Islet precursor cell (in vitro differentiated cells): ENCODE measurements at places on chromosomes 6 and 20.

DNA sequence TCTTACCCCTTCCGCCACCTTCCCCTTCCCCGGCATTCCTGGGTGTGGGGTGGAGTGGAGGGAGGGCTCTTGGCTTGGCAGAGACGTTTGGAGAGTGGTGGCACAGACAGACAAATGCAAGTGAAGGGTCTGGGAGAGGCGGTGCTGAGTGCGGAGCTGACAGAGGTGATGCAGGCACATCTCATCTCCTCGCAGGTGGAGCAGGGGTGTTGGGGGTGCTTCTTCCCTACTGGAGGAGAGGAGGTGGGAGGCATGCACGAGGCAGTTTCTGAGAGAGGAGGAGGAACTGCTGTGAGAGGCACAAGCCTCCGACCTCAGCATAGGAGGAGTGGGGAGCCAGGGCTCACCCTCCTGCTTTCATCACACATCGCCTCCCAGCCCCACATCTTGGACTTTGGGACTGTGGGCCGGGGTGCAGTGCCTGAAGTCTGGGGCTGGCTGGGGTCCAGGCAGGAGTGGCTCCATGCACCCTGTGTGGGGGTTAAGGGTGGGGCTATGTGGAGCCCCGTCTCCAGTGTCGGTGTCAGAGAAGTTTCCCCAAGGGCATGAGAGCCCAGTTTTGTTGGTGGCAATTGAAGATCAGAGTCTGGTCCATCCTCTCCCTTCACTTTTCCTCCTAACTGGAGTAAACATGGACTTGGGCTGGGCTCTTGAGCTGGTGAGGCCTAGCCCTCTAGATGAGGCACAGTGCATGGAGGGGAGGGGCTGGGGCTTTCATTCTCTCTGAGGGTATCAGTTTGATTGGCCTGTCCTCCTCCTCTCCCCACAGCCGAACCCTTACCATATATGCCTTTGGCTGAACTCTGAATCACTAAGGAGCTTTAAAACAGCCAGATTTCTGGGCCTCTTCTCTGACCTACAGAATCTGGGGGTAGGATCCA, 20.2 kb upstream of the SLC22A7 start:
- no peak for DNase-seq

DNA sequence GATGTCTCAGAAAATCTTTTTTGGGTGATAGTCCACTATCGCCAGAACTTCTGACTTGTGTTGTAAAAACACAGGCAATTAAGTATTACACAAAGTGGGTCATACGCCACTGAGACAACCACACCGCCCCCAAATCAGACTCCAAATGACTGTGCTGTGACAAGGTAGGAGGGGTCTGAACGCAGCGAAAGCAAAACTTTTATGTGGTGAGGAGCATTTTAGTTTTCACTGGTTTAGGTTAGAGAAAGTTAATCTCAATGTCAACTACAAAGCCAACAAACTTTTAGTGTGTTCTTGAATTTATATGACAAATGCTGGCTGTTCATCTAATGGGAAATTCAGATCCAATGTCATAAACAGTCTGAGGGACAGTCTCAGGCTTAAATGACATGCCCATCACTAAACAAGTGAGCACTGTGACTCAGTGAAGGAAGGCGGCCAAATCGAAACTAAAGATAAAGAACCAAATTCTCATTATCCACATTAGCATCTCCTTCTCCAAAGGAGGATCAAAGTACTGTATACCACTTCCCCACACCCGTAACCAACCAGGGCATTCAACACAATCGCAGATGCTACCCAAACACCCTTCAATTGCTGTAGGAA, 186.7 kb downstream of the GJA10 start:
- DNase-seq, result no peak

GRCh38 chr6:34606477-34607265, 50.5 kb upstream of the SPDEF start:
- DNase-seq, result no peak

- no peak for DNase-seq
Observed at GRCh38 chr6:148836751-148837150, 89.9 kb downstream of the UST start.

GRCh38 chr6:10355115-10355702, 59.7 kb downstream of the TFAP2A start:
- DNase-seq, result peak; percentile 43

DNA sequence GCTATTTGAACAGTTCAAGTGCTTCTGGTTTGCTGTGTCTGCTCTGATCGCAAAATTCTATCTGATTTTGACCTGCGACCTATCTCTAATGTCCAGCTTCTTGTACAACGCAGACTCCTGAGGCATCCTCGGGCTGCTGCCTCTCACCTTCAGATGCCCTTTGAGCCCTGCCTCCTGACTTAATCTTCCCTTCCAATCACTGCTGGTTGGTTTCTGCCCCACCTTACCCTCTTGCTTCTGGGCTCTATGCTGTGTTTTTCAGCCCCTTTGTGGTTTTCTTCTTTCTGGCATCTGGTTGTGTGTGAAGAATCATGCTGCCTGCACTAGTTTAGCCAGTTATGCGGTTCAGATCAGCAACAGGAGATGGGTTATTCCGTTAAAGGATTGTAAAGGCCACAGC, 131.2 kb upstream of the THEMIS start:
- DNase-seq, result no peak

GRCh38 chr20:37090407-37090806, 5.4 kb downstream of the RBL1 start:
- no peak for DNase-seq

GRCh38 chr6:74197310-74197709, 501.3 kb downstream of the CD109 start:
- DNase-seq, result no peak

- DNase-seq, result no peak
Observed at GRCh38 chr6:30544666-30545272, 11.5 kb downstream of the GNL1 start.

GRCh38 chr6:125839471-125839870, 48.7 kb downstream of the NCOA7 start:
- peak; percentile 54 for DNase-seq

DNA sequence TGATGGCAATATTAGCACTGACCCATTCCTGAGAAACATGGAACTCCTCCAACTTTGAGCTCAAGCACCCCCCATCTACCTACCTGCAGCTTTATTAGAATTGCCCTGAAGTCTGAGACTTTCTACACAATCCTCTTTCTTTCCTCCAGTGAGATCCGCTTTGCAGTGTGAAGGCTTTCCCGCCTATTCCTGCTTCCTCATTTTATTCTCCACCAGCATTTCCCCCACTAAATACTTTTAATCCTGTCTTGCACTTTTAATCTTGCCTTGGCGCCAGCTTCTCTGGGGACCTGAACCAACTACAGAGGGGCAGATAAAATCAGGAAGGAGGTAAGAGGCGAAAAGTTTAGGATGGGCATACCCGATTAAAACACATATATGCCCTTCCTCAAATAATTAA, 178.1 kb upstream of the PRDM1 start:
- DNase-seq, result no peak

DNA sequence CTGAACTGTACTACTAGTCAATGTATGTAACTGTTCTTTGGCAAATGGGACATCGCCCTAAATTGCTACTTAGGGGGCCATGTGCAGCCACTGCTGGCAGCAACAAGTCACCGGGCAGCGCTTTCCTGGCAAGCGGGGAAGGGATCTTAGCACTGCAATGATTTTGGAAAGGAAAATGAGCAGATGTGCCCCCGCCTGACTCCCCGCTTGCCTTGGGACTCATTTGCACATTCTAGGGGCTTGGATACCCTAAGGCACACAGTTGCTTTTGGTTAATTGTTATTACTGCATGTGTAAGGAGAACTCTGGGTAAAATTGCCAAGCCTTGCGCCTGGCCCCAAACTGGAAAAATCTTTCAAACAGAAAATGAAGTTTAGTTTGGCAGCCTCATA, 32.2 kb downstream of the CD83 start:
- DNase-seq, result no peak

DNA sequence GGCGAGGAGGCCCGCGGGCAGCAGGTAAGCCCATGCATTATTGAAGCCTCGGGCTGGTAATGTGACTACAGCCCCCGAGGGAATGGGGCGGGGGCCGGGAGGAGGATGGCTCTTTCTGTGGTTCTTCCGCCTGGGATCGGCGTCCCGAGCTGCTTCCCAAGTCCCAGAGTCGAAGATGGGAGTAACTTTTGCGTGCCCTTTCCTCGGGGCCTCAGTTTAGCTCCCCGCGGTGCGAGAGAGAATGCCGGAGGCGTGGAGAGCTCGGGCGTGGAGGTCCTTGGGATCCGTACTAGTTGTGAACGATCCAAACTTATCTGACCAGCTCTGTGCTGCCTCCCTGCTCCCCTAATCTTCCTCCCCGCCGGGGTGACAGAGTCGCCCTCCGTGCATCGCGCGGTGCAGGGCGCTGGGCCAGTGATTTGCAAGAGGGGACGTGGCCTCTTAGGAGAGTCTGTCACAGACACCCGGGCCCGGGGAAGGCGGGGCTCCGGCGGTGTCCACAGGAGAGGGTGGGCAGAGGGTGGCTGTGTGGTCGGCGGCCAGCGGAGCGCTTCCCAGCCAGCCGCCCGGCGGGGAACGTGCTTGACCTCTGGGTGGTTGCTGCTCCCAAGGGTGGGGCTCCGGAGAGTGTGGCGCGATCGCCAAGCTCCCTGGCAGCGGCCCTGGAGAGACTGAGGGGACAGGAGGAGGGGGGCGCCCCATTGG, 815 bp downstream of the UTRN start:
- peak; percentile 87 for DNase-seq

- no peak for DNase-seq
Observed at GRCh38 chr6:105488516-105489215, 85.8 kb upstream of the PREP start.

DNA sequence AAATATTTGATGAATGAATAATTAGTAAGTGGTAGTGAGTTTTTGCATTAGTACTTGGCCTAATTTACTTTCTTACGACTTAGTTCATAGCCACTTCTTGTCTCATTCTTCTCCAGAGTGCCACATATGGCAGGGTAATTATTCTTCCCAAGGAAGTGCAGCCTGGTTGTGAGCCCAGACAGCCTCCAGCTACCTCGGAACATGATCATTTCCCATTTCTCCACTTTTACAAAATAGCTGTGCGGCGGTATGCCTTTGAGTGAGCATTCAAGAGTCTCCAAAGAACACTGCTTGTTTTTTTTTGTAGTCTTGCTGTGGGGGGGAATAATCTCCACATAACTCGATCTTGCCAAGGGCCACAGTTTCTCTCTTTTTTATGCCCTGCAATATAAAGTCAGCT, 765.0 kb downstream of the HDGFL1 start:
- no peak for DNase-seq

GRCh38 chr20:23249541-23249940, 101.0 kb upstream of the NXT1 start:
- DNase-seq, result no peak

GRCh38 chr6:111642463-111643158, 36.9 kb upstream of the TRAF3IP2 start:
- DNase-seq, result peak; percentile 74

DNA sequence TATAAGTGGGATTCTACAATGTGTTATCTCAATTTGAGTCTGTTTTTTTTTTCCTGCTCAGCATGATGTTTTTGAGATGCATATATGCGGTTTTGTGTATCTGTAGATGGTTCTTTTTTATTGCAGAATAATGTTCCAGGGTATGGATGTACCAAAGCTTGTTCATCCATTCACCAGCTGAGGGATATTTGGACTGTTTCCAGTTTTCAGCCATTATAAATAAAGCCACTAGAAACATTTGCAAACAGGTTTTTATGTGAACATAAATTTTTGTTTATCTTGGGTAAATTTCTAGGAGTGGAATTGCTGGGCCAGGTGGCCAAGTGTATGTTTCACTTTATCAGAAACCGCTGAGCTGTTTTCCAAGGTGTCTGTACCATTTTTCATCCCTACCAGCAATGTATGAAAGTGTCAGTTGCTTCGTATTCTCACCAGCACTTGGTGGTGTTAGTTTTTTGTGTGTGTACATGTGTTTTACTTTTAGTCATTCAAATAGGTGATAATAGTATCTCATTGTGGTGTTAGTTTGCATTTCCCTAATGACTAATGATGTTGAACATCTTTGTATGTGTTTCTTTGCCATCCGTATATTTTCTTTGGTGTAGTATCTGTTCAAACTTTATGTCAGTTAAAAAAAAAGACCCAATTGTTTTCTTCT, 124.2 kb downstream of the CEBPB start:
- no peak for DNase-seq

GRCh38 chr20:49814057-49814694, 1.5 kb downstream of the SLC9A8 start:
- DNase-seq, result no peak

GRCh38 chr6:134609716-134610261, 291.9 kb upstream of the SGK1 start:
- DNase-seq, result no peak

- DNase-seq, result no peak
Observed at GRCh38 chr20:542777-543368, 717 bp downstream of the CSNK2A1 start.

DNA sequence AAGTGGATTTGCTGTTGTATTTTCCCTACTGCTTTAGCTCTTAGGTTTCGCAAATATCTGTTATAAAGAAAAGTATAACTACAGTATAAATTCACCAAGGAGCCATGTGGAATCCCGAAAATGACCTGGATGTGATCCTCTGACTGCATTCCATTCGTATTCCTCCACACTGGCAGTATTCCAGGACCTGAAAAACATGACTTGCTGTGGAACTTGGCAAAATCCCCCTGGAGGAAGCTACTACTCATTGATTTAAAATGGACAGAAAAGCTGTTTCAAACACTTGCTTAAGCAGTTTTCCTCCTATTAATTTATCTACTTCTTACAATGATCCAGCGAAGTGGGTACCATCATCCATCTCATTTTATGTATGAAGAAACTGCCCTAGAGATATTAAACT, 13.3 kb upstream of the ENPP5 start:
- no peak for DNase-seq

GRCh38 chr20:10474606-10475184, 39.6 kb downstream of the SLX4IP start:
- no peak for DNase-seq

GRCh38 chr6:3849681-3850450, 693 bp downstream of the FAM50B start:
- DNase-seq, result no peak

DNA sequence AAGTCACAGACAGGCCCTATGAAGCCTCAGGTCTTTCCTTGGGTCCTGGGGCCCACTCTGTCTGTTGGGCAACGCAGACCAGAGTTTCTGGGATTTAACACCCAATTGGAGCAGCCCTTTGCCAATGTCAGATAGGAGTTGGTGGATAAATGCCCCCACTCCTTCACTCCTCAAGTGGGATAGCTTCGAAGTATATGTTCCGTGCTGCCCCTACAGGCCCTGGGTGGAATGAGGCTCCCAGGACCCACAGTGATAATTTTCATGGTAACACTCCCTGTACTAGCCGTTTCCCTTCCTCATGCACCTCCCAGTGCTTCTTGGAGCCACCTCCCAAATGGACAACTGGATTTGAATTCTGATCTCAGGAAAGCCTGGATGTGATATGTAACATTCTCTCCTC, 145.4 kb downstream of the FOXA2 start:
- DNase-seq, result no peak

GRCh38 chr20:62406635-62407176, 379 bp downstream of the CABLES2 start:
- no peak for DNase-seq

DNA sequence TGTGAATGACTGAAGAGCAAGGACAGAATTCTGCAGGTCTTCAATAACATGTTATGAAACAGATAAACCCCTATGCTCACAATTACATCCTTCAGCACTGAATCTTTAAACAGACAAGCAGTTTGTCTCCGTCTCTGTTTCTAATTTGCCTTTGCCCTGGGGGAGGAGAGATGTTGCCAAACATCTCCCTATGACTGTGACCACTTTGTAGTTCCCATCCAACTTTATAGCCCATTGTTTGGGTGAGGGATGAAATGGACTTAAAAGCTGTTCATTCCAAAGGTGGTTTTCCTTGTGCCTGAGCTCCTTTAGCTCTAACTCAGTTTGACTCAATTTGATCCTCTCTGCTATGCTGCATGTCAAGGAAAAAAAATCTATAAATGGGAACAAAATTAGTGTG, 19.5 kb upstream of the ADTRP start:
- peak; percentile 59 for DNase-seq
